Right renal pelvis (tissue), 4 donors: ENCODE measurements at places on chromosomes 11 and 22. TPM values are rescaled to one million over a fixed set of nuclear protein-coding genes. Genes with fewer than 3 reads are reported as not detected.

DNA sequence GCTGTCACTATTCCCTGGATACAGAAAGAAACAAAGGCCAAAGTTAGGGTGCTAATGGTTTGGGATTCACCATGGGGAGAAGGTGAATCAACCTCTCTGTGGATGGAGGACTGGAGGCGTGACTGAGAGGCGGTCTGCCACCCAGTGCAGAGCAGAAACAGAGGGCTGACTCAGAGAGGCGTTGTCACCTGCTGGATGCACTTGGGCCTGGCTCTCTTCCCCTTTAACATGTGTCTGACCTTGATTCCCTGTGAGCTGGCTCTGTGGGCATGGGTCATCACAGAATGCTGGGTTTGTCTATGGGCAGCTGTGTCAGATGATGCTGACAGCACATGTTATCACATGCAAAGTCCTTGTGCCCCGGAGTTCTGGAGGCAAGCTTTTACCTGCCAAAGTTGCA, 75.9 kb downstream of the LDLRAD3 start:
- DNase-seq, result no peak

DNA sequence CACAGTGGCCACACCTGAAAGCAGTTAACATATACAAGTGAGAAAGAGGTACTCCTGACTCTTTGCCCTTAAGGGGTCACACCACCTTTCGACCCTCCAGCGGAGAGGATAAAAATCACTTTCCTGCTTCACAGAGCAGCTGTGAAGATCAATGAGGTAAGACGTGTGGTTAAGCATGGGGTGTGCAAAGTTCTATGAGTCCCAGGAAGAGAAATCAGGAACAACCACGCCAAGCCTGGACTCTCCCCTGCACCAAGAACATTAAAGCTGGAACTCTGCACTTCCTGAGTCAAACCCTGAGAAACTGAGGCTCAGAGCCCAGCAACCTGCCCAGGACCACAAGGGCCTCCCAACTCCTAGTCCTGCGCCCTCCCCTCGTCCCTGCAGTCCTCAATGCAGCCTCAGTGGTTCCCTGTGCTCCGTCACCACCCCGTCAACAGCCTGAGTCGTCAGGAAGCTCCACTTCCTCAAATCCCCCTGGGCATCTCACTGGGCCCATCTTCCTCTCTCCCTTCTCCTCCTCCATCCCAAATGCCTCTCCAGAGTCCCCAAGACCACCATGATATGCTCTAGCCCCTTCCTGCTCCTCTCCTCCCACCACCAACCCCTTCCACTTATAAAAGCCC, 17.7 kb downstream of the TNKS1BP1 start:
- no peak for DNase-seq

DNA sequence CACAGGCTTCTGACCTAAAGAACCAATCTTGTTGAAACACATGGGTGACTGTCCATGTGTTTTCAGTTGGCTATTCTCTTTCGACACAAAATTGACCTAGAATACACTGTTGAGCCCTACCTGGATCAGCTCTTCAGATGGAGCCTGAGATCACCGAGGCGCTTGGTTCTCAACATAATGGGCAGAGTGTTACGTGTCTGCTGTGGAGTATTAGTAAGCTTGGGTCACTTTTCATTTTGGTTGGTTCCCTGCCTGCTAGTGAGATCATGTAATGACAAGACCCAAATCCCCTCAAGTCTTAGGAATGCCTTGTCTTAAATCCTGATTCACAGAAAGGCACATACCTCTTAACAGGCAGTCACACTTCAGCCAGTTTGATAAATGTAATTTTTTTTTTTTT, 8.7 kb downstream of the MED19 start:
- DNase-seq, result no peak

GRCh38 chr11:74746868-74747267, 1.8 kb upstream of the RNF169 start:
- no peak for DNase-seq

DNA sequence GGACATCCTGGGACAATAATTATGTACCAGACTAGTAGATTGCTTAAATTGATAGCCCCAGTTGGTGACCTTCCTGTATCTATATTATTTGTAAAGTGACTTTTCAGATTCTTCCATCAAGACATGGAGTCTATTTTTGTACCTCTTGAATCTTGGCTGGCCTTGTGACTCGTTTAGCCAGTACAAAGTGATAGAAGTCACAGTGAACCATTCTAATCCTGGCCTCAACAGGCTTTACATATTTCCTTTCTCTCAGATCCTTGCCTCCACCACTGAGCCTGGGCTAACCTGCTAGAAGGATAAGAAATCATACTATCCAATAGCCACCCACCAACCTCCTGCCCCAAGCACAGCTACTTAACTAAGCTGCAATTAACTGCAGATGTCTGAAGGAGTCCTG, 37.5 kb upstream of the SLC6A5 start:
- no peak for DNase-seq

- DNase-seq, result peak; percentile 44
Measured at GRCh38 chr11:131985846-131986301, 615.5 kb downstream of the NTM start.

GRCh38 chr11:131748151-131749050, 378.0 kb downstream of the NTM start:
- peak; percentile 60 for DNase-seq

GRCh38 chr11:69947793-69948255, 128.6 kb upstream of the FGF3 start:
- no peak for DNase-seq

DNA sequence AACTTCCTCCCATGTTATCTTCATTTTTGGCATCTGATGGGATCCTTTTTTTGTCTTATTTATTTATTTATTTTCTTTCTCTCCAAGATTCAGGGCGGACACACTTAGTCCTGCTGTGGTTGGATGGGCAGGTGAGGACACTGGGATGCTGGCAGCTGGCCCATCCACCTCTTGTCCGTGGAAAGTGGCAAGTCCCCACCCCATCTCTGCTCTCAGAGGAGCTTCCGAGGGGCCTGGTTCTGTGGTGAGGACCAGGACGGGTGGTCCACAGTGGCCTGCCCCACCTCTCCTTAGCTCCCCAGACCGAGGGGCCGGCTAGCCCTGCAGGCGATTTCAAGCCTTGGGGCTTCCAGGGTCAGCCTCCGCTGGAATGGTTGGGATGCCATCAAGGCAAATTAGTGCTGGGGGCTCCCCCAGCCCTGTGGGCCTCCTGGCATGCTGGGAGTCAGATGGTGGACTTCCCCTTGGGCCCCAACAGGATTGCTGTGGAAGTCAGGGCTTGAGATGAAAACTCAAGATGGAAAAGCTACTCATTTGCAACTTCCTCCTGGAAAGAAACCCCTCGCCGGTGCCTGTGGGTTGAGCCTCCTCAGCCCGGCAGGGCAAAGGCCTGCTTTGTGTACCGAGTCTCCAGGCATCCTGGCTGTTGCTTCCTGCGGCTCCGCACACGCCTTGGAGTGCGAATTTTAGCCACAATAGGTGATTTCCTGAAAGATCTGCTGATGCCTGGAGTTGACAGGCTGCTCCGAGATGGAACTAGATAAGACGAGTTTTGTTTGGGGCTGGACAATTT, 31.2 kb upstream of the LINC01488 start:
- DNase-seq, result no peak

DNA sequence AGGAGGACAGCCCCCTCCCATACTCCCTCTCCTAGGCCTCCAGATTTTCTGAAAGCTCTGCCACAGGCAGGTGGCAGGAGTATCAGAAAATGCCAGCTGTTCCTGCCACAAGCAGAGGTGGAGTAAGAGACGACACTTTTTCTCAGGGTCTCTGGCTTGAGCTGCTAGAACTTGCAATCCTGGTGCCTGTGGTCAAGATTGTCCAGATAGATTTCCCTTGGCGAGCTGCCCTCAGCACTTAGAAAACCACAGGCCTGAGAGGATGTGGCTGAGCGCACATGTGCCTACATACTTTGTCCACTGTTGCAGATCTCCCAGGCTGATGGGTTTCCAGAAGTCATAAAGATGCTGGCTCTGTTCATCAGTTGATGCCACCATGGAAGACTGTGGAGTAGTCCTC, 65.7 kb upstream of the NAV2 start:
- no peak for DNase-seq

GRCh38 chr11:46520971-46521745, 72.7 kb downstream of the AMBRA1 start:
- DNase-seq, result no peak

The FGF4 gene
- polyA plus RNA-seq, result 0.03 TPM

The SAA4 gene
- not detected for polyA plus RNA-seq

The CRYAB gene
- polyA plus RNA-seq, result 65.3 TPM

The MCHR1 gene
- 0.32 TPM for polyA plus RNA-seq

The GVQW3 gene
- polyA plus RNA-seq, result 10.4 TPM
